ENCODE measurements at places on chromosomes 4 and X.

- H3K27ac ChIP-seq, result no peak overlapping the region
- H3K27me3 ChIP-seq, result peaks cover 33% of the 10 kb centered on the region
- H3K36me3 ChIP-seq, result no peaks in the 10 kb centered on the region
- no peaks in the 10 kb centered on the region for H3K4me1 ChIP-seq
Observed at GRCh38 chr4:5168891-5169290, 117.6 kb downstream of the STK32B start.

DNA sequence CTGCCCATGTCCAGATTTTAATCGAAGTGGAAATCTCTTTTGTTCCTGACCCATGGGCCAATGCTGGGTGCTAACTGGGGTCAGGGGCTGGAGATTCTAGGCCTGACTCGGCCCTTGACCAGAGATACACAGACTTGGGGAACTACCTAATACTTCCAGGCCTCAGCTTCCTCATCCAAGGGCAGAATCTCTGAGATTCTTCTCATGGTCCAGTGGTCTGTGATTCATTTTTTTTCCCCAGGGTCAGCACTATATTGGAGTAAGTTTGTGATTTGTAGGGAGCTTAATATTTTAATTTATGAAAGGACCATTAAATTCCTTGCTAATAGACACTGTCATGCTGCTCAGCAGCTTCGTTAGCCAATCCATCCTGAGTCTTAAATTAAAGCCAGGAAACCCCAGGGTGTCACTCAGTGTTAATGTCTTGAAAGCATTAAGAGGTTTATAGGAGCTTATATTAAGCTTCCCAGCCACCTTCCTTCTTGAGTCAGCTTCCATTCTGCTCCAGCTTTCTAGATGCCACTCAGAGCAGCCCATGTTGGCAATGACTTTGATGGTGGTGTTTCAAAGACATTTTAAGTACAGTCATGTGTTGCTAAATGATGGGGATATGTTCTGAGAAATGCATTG lies 27.0 kb upstream of the PROM1 start:
- H3K27ac ChIP-seq, result no peak overlapping the region
- no peak overlapping the region for H3K4me3 ChIP-seq
- H3K4me1 ChIP-seq, result peaks cover 5% of the 10 kb centered on the region
- no peak for DNase-seq
- H3K36me3 ChIP-seq, result no peaks in the 10 kb centered on the region

DNA sequence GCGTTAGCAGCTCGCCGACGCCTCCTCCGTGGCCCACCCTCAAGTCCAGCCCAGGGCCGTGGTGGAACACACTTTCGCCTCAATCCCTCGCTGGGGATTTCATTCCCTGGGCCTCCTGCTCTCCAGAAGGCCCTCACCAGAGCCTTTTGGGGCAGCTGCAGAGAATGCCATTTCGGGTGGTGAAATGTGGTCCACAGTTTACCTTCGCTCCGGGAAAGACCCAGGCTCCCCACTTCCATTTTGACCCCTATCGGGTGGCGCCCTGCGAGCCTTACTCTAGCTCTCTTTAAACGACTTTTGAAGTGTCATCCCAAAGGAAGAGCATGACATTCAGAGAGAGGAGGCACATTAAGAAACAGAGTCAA lies 496 bp downstream of the SH2D1A start:
- H3K4me1 ChIP-seq, result no peaks in the 10 kb centered on the region
- H3K27me3 ChIP-seq, result no peaks in the 10 kb centered on the region
- no peak overlapping the region for H3K4me3 ChIP-seq
- H3K27ac ChIP-seq, result no peak overlapping the region

DNA sequence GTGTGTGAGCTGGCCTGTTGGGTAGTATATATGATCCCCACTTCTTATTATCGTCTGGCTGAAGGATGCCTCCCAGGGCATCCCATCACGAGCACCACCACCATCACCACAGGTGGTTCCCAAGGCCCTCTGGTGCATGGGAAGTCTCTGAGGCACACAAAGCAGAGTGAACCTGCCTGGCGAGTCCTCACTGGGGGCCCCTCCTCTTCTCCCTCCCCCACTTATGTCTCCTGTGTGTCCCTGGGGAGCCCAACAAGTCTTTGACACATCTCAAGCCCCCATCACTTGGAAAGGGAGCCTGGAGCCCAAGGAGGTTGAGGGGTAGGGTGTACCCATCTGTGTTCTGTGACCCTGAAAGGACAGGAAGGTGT lies 45.5 kb upstream of the NKX1-1 start:
- no peaks in the 10 kb centered on the region for H3K4me1 ChIP-seq
- H3K36me3 ChIP-seq, result no peaks in the 10 kb centered on the region
- H3K27ac ChIP-seq, result no peak overlapping the region
- no peak overlapping the region for H3K4me3 ChIP-seq
- no peak for DNase-seq

DNA sequence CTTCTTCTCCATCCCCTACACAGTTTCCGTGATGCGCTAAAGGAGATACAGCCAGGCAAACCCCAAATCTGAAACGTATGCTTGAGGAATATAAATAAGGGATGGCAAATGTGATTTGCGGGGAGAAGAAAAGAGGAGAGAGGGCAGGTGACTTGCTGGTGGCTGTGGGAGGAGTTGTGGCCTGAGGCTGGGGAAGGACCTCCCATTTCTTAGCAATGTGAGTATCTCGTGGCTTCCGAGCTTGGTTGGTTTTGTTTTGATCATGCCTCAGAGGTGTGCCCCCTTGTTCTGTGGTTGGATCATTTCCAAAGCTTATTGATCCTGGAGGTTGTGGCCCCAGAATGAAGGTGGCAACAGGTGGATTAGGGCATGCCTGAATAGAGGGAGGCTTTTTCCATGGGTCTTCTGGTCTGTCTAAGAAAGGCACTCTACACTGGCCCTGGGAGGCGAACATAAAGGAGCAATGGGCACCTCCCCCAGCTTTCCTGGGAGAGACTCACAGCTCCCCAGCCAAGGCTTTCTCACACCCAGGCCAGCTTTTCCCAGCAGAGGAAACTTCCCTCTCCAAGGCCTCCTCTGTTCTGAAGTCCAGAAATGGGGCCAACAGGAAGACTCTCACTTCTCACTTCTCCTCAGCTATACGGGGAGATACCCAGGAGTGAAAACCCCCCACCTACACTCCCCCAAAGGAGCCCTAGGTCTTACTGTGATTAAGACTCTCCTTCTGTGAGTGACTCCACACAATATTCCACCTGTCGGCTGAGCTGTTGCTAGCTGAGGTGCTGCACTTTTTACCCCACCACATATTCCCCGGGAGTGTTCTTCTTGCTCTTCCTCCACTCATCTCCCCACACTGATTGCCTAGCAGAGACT lies 40.0 kb downstream of the C4orf51 start:
- no peaks in the 10 kb centered on the region for H3K27me3 ChIP-seq
- H3K36me3 ChIP-seq, result no peaks in the 10 kb centered on the region
- no peak for DNase-seq
- no peak overlapping the region for H3K27ac ChIP-seq
- H3K4me1 ChIP-seq, result peaks cover 15% of the 10 kb centered on the region

DNA sequence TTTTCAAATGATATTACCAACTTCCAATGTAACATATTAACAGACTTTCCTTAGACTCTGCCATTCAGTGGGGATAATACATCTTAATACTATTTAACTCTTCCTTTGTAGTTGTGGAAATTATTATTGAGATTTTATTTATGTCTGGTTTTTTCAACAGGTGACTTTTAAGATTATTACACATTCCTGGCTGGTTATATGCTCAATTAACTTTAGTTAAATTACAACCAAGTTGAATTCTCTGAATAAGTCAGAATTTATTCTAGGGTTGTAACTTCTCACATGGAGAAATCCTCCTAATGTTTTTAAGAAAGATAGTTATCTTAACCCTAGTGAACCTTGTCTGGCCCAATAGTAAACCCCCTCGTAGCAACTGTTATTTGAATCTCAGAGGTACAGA lies 107.3 kb downstream of the SLC10A6 start:
- no peak overlapping the region for H3K27ac ChIP-seq
- H3K36me3 ChIP-seq, result no peaks in the 10 kb centered on the region
- H3K4me3 ChIP-seq, result no peak overlapping the region
- no peaks in the 10 kb centered on the region for H3K27me3 ChIP-seq

GRCh38 chr4:38383646-38384121 lies 280.3 kb upstream of the KLF3 start:
- H3K27ac ChIP-seq, result no peak overlapping the region
- peaks cover 46% of the 10 kb centered on the region for H3K4me1 ChIP-seq
- no peak overlapping the region for H3K4me3 ChIP-seq
- DNase-seq, result no peak

GRCh38 chr4:154807042-154807630 lies 26.1 kb downstream of the RBM46 start:
- H3K36me3 ChIP-seq, result no peaks in the 10 kb centered on the region
- H3K27me3 ChIP-seq, result no peaks in the 10 kb centered on the region
- H3K4me1 ChIP-seq, result no peaks in the 10 kb centered on the region
- peak overlapping the region; percentile 7 for H3K4me3 ChIP-seq
- DNase-seq, result no peak

GRCh38 chr4:107035819-107036583 lies at the start of gene DKK2:
Gene DKK2 (minus strand): TSS chr4:107036313. CDS start chr4:107035591, 722 bp downstream.
- peaks cover 38% of the 10 kb centered on the region for H3K4me1 ChIP-seq
- H3K27ac ChIP-seq, result no peak within 1 kb of the TSS
- H3K4me3 ChIP-seq, result peak within 1 kb of the TSS; percentile 56
- no peaks in the 10 kb centered on the region for H3K36me3 ChIP-seq

DNA sequence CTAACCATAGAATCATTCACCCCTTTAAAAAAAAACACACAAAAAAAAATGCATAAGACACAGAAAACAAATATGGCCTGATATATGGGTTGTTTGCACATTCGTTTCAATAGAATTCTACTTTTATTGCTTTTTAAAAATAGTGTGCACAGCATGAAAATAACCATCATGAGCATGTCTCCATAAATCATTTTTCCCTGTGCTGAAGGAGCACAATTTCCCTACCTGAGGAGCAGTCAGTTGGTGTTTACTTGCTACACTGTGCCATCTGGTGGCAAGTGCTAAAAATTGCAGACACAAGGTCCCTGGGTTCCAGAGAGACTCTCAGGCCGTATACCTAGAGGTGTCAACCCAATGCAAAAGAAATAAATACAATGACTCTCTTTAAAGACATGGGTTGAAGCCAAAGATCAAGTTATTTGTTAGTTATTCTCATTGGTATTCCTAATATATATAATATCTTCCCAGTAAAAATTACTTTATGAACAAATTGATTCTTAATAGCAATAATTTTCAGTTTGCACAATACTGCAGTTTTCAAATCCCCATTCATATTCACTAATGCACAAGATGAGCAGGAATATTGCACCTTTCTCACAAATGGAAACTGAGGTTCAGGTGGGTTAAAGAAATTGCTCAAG lies 551.4 kb downstream of the IQCM start:
- H3K4me1 ChIP-seq, result no peaks in the 10 kb centered on the region
- no peaks in the 10 kb centered on the region for H3K27me3 ChIP-seq
- H3K36me3 ChIP-seq, result no peaks in the 10 kb centered on the region
- no peak overlapping the region for H3K27ac ChIP-seq

DNA sequence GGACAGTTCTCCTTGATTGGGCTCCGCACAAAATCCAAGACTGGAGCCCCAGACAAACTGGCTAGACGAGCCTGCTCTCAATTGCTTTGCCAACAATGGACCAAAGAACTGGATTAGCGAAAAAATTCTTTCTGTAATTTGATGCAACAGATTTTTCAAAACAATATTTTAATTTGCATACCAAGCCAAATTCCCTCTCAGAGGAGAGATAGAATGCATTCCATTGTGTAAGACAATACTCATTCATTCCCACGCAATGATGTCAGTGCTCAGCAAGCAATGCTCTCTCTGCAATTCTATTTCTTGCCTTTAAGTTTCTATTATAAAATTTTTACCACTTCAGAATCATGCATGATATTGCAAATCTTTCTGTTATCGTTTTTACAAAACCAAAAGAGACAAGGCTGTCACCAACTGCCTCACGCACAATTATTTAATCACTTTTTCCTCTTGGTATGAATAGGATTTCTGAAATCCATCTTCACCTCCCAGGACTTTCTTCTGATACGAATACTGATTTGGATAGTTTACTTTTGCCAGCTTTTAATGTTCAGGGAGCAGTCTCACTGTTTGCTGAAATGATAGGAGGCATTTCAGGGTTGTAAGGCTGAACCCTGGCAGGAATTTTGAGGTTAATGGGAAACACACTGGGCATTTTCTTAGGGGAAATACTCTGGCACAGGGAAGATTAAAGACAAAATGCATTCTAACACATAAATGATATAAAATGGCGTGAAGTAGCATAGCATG lies 46.1 kb upstream of the HCCS start:
- peak overlapping the region; percentile 8 for H3K27ac ChIP-seq
- H3K4me1 ChIP-seq, result no peaks in the 10 kb centered on the region
- no peak for DNase-seq
- no peaks in the 10 kb centered on the region for H3K36me3 ChIP-seq
- H3K4me3 ChIP-seq, result no peak overlapping the region

- H3K27me3 ChIP-seq, result no peaks in the 10 kb centered on the region
- H3K36me3 ChIP-seq, result no peaks in the 10 kb centered on the region
- peaks cover 41% of the 10 kb centered on the region for H3K4me1 ChIP-seq
- no peak for DNase-seq
- peak overlapping the region; percentile 87 for H3K27ac ChIP-seq
Observed at GRCh38 chr4:88006956-88007303, 505 bp upstream of the PKD2 start.

- no peak overlapping the region for H3K4me3 ChIP-seq
- H3K27me3 ChIP-seq, result no peaks in the 10 kb centered on the region
- peaks cover 33% of the 10 kb centered on the region for H3K36me3 ChIP-seq
Observed at GRCh38 chrX:155893521-155893920, 12.4 kb downstream of the VAMP7 start.

DNA sequence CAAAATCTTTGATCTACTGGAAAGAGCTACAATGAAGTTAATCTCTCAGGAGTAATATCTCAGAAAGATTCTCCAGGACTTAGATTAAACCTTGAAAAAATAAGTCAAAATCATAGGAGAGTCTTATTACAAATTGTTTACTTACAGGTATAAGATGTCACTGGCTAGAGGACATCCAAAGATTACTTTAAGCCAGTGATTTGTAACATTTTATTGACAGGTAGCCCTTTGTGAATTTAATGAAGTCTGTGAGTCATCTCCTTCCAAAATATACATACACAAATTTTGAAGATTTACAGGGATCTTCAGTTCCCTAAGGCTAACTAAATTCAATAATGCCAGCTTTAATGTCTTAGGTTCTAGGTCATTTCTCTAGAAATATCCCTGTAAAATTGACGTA lies 359.7 kb downstream of the EPHA5 start:
- no peak overlapping the region for H3K27ac ChIP-seq
- no peaks in the 10 kb centered on the region for H3K27me3 ChIP-seq
- DNase-seq, result no peak
- H3K4me1 ChIP-seq, result no peaks in the 10 kb centered on the region
- H3K4me3 ChIP-seq, result no peak overlapping the region

- no peaks in the 10 kb centered on the region for H3K36me3 ChIP-seq
- no peak overlapping the region for H3K4me3 ChIP-seq
- no peak overlapping the region for H3K27ac ChIP-seq
- H3K4me1 ChIP-seq, result peaks cover 14% of the 10 kb centered on the region
- no peaks in the 10 kb centered on the region for H3K27me3 ChIP-seq
Observed at GRCh38 chrX:150763810-150764209, 70.6 kb downstream of the MTMR1 start.

- H3K4me1 ChIP-seq, result peaks cover 41% of the 10 kb centered on the region
- no peak overlapping the region for H3K27ac ChIP-seq
- no peaks in the 10 kb centered on the region for H3K36me3 ChIP-seq
- no peak overlapping the region for H3K4me3 ChIP-seq
- DNase-seq, result no peak
- H3K27me3 ChIP-seq, result no peaks in the 10 kb centered on the region
Observed at GRCh38 chr4:74120086-74120485, 21.1 kb upstream of the CXCL2 start.

All from left ventricle myocardium inferior (tissue), 1 donor.